ENCODE measurements at places on chromosomes 16 and 17.

- DNase-seq, result no peak
Observed at GRCh38 chr16:50273888-50274325, 7.6 kb downstream of the ADCY7 start.

DNA sequence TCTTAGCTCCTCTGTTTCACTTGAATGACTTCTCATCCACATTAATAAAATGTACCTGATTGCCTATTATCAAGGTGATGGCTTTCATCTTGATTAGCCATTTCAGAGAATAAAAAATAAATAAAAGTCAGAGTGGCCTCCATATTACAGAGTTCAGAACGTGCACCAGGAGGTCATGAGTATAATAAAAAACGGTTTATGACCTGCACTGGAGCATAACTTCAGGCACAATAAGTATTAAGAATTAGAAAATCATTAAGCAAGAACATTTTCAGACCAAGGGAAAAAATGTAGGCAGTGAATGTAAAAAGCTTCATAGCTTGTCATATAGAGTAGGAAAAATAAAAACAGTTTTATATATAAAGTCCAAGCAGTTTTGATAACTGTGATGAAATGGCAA, 11.4 kb downstream of the METTL9 start:
- no peak for DNase-seq

GRCh38 chr17:301681-302299, 50.8 kb downstream of the RPH3AL start:
- no peak for DNase-seq

DNA sequence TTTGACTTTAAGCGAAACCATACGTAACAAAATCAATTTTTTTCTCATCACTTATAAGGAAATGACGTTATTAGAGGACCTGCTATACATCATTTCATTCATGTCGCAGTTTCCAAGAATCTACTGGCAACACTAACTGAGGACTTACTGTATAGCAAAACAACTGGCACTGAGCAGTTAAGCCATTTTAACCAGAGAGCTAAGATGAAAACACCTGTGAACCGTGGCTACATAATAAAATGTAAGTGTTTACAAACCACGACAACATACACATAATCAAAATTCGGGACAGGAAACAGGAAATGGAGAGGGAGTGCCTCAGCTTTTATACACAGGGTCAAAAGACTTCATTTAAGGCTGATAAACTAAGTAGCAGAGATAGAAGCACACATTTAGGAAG, 29.5 kb downstream of the METTL16 start:
- no peak for DNase-seq

- DNase-seq, result no peak
Observed at GRCh38 chr17:18371455-18371854, 6.1 kb upstream of the EVPLL start.

DNA sequence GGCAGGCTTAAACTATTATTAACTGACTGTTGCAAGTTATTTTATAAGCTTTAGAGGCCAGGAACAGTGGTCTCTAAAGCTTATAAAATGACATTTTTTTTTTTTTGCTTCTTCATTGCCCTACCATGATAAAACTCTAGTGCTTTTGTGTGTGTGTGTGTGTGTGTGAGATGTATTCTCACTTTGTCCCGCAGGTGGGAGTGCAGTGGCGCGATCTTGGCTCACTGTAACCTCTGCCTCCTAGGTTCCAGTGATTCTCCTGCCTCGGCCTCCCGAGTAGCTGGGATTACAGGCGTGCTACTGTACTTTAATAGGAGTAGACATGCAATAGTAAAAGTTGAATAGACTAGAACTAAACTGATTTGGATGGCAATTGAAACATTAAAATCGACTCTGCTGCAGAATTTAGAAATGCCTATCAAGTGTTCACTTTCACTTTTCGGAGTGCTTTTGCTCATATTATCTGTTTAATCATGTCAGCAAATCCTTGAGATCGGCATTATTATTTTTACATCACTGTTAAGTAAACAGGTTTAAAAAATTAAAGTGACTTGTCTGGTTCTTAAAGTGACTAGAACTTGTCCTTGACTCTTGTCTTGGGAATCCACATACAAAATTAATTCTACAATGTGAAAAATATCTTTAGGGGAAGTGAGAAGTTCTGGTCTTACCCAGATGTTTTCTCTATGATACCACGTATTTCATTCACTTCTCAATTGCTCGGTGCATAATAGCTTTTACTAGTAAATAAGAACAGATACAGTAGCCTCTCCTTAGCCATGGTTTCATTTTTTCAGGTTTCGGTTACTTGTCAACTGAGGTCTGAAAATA, 8.4 kb upstream of the PCTP start:
- DNase-seq, result no peak

DNA sequence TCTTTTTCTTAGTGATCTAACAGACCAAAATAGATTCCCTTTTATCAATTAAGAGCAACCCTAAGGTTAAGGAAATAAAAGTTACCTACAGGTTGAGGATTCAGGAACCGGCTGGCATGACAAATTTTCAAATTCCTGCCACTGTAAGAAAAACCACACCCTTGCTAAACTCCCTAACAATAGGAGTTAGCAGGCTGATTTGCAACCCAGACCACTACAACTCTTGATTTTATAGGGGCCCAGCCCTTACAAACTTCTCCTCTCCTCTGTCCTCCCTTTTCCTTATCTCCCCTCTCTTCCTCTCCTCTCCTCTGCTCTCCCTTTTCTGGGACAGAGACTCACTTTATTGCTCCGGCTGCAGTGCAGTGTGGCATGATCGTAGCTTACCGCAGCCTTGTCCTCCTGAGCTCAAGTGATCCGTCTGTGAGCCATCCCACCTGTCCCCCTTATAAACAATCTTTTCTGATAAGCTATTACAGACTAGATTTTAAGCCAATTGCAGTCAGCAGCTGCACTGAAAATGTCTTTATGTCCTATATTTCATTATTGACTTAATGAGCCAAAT, 418.9 kb downstream of the CDH8 start:
- DNase-seq, result no peak

- peak; percentile 3 for DNase-seq
Observed at GRCh38 chr17:11557727-11558452, 40.4 kb upstream of the DNAH9 start.
